Vagina (tissue), 2 donors: ENCODE measurements at places on chromosomes 3 and 15. TPM values are rescaled to one million over a fixed set of nuclear protein-coding genes. Genes with fewer than 3 reads are reported as not detected.

GOLGA6A gene
- total RNA-seq, result 0.25 TPM

DNA sequence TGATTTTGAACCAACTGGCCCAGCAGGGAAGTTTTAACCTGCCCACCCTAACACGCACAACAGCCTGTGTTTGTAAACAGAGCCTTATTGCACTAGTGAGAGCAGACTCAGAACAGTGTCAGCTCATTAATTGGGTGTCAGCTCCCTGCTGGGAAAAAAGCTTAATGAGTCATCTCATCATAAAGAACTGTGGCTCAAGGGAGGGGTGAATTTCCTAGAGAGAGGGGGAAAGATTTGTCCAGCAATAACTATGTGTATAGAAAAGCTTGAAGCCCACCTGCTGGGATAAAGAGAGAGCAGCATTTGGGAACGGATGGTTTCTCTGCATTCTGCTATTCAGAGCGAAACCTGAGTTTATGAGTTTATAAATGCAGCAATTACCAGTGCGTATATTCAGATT, 48.9 kb upstream of the GMNC start:
- no peak for DNase-seq

DNA sequence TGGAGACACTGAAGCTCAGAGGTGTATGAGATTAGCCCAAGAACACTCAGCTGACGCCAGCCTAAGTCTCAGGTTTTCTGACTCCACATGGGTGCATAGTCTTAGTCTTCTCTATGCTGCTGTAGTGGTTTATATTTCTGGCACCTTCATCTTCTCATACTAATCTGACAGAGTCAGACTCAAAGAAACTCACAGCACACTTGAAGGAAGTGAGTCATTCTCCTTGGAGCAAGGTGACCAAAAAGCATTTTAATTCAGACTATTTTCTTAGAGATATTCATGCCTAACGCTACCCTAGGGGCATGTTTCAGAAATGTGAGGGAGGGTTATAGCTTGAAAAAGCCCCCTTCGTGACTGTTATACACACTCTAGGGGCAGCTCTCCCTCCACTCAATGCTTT, 775.3 kb upstream of the ARPP21 start:
- no peak for DNase-seq

GRCh38 chr15:63913786-63914315, 80.1 kb upstream of the HERC1 start:
- DNase-seq, result no peak

- DNase-seq, result no peak
Measured at GRCh38 chr3:47476644-47477199, 981 bp upstream of the SCAP start.

GRCh38 chr15:69562116-69562515, 109.5 kb downstream of the RPLP1 start:
- DNase-seq, result no peak

CPB1 gene
- 1.7 TPM for total RNA-seq
